ENCODE measurements at places on chromosomes 7 and 10.
A peak's percentile ranks its signal among the peaks of the same experiment; 100 is the strongest.

GRCh38 chr7:134366481-134366880, 49.8 kb upstream of the SLC35B4 start:
- DNase-seq: no peak

- DNase-seq: no peak
Observed at GRCh38 chr7:148368562-148368961, 222.0 kb upstream of the C7orf33 start.

- DNase-seq: no peak
Observed at GRCh38 chr10:130074639-130075038, 36.0 kb downstream of the C10orf143 start.

GRCh38 chr7:112533591-112533990, 52.8 kb downstream of the LSMEM1 start:
- no peak for DNase-seq

GRCh38 chr10:110775406-110775805, 96.3 kb upstream of the PDCD4 start:
- no peak for DNase-seq

DNA sequence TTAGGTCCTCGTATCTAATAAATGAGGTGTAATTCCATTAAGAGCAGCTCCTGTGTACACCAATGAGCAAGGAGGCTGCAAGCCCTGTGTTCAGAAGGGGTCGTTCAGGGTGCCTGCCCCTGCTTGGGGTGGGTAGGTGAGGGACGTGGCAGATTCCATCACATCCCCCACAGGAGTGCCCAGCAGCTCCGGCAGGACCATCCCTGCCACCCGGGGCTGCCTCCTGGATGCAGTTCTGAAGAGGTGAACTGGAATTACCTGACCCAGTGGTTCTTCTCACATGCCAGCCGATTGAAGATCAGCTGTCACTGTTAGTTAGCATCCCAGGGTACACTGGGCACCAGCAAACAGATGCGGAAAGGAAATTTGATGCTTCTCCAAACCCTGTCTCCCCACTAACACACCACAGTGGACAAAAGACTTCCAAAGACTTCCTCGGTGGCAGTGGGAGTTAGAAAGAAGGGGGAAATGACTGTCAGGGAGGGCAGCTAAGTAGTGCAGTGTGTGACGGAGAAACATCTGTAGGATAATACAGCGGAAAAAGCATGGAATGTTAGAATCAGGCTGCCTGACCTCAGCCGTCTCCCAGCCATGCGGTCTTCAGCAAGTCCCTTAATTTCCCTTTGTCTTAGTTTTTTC, 313.6 kb upstream of the ZMIZ1 start:
- no peak for DNase-seq

GRCh38 chr7:147196481-147196880, 1079.9 kb downstream of the CNTNAP2 start:
- DNase-seq: peak; percentile 95

DNA sequence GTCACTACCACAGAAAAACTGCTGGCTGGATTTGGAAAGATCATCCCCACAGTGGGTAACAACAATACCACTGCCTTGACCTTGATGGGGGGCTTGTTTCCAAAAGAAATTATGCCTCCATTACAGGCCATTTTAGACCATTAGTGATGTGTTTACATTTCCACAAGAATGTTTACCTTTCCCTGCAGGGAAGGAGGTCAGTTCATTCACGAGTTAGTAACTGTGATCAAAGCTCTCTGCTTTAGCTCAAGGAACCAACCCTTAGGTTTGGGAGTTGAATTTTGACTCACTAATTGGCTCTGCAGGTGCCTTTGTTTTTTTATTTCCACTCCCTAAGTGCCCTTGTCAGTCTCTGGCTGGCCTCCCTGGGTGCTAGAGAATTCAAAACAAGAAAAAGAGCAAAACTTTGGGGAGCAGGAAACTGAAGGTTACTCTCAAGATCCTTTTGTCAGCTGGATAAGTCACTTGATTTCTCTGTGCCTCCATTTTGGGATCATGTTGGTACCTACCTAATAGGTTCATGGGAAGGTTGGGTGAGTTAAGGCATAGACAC, 41.1 kb upstream of the NUPR2 start:
- DNase-seq: peak; percentile 96

DNA sequence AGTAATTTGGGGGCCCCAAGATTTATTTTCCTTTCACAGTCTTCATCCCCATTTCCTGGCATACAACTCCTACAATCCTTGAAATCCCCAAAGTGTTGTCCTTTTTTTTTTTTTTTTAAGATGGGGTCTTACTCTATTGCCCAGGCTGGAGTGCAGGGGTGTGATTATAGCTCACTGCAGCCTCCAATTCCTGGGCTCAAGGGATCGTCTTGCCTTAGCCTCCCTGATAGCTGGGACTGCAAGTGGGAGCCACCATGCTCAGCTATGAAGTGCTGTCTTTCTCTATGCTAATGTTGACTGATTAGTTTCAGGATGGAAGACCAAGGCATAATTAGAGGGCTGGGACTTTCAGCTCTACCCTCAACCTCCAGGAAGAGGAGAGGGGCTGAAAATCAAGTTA, 41.9 kb upstream of the KAT6B start:
- no peak for DNase-seq

GRCh38 chr7:99825452-99825851, 2.4 kb upstream of the CYP3A43 start:
- DNase-seq: no peak
